ENCODE measurements at places on chromosomes 13 and 19.

DNA sequence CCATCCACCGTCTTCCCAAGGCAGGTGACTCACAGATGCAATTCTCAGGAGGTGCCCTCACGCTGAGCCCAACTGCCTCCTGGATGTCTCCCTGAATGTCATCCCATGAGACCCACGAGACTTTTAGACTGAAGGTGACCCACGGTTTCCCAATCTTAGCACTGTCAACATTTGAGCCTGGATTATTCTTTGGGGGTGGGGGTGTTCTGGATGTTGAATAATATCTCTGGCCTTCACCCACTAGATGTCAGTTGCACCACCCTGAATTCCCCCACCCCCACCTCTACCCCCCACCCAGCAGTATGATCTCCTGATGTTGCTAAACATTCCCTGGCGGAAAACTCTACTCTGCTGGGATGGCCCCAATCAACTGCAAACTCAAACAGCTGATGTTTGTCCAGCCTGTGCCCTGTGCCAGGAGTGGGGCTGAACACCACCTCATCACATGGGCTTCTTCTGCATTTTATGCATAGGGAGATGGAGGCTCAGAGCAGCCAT lies 2.2 kb upstream of the CYP4F22 start:
- no peak for DNase-seq

DNA sequence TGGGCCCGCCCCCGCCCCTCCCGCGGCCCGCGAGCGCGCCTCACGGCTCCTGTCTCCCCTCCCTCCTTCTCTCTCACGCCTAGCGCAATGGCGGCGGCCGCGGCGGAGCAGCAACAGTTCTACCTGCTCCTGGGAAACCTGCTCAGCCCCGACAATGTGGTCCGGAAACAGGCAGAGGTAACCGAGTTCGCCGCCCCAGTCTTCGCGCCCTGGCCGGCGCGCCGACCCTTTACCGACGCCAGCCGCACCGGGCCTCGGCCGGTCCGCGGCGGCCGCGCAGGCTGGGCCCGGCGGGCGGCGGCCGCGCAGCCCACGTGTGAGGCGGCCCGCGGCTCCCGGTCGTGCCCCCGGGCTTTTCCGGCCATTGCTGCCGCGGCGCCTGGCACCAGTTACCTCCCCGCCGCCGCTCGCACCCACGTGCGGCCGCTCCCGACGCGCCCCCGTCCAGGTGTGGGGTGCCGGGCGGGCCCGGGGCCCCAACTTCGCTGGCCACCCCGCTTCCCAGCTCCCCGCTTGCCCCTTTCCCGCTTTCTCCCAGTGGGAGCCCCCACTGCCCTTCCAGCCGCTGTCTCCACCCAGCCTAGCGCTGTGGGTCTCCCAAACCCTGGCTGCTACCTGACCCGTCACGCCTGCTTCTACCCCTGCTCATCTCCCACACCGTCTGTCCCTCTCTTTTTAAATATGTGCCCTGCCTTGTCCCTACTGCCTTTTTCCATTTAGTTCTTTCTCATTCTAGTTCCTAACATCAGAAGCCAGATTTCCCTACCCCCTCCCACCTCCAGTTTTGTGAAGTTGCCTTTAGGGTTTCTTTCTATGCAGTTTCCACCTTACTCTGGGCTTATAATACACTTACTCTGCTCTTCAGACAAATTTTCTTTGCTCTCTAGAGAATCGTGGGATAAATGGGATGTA lies 23.4 kb downstream of the IPO5 start:
- DNase-seq: peak; percentile 76

DNA sequence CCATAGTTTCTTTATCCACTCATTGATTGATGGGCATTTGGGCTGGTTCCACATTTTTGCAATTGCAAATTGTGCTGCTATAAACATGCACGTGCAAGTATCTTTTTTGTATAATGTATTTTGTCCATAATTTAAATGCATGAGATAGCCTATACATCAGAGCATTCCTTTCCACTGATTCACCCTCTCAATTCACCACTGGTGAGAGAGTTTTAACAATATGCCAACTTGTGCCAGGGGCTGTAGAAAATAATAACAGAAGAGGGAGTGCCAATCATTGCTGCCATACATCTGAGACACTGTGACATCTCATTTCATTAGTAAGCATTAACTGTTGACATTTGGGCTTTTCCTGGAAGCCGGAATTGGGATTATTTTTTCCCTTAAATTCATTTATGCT lies 125.1 kb downstream of the RAP2A start:
- DNase-seq: no peak

GRCh38 chr13:70324519-70324918 lies 216.3 kb upstream of the KLHL1 start:
- no peak for DNase-seq

- DNase-seq: no peak
Observed at GRCh38 chr13:109738298-109738746, 48.1 kb downstream of the IRS2 start.

DNA sequence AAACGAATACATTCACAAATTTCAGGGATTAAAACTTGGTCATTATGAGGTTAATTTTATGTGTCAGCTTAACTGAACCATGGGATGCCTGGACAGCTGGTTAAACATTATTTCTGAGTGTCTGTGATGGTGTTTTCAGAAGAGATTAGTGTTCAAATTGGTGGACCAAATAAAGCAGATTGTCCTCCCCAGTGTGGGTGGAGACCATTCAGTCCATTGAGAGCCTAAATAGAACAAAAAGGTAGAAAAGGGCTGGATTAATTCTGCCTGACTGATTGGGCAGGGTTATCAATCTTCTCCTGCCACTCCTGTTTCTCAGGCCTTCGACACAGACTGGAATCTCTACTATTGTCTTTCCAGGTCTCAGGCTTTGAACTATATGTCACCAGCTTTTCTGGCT lies 203.8 kb upstream of the SLITRK6 start:
- no peak for DNase-seq

- DNase-seq: no peak
Observed at GRCh38 chr19:40231544-40232424, 5.3 kb upstream of the CCNP start.

DNA sequence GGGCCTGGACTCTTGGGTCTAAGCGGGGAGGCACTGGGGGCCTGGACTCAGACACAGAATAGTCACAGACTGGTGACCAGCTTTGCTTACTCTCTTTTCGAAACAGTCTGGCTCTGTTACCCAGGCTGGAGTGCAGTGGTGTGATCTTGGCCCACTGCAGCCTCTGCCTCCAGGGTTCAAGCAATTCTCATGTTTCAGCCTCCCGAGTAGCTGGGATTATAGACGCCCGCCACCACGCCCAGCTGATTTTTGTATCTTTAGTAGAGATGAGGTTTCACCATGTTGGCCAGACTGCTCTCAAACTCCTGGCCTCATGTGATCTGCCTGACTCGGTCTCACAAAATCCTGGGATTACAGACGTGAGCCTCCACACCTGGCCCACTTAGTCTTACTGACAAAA lies 11.1 kb downstream of the MED25 start:
- DNase-seq: no peak

- no peak for DNase-seq
Observed at GRCh38 chr19:32372726-32373517, 27.5 kb downstream of the ZNF507 start.

DNA sequence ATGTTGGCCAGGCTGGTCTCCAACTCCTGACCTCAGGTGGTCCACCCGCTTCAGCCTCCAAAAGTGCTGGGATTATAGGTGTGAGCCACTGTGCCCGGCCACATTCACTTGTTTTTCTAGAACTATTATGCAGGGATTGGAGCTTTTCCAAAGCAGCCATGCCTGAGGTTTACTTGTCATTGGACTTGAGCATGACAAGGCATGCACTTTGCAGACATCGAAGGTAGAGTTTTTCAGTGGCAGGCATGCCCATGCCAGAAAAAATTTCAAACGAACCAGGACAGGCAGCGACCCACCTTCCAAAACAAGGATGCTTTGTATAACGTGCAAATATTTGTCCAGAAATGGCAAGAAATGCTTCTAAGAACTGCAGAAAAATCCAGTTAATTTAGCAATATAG lies 17.7 kb downstream of the PNMA8A start:
- no peak for DNase-seq

DNA sequence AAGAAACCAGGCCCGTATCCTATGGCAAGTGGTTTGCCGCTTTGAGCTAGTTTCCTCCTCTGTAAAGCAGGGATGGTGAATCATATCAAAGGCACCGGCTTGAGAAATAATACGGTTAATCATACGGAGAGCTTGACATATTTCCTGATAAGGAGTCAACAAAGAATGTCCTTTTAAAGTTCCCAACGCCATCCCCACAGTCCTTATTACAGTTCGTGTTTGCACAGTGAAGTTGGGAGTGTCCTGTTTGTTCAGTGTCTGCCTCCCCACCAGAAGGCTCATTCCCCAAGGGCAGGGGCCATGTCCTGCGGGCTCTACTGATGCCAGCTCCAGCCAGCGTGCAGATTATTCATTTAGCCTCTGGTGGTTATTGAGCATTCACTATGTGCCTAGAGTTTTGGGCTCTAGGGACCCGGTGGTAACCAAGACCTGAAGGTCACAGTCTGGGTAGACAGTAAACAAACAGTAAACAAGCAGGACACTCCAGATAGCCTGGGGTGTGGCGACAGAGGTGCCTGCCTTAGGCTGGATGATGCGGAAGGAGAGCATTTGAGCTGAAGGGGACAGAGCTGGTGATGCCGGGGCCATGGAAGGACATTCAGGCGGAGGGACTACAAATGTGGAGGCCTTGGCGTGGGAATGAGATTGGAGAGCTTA lies 6.3 kb downstream of the GRAMD1A start:
- peak; percentile 23 for DNase-seq

DNA sequence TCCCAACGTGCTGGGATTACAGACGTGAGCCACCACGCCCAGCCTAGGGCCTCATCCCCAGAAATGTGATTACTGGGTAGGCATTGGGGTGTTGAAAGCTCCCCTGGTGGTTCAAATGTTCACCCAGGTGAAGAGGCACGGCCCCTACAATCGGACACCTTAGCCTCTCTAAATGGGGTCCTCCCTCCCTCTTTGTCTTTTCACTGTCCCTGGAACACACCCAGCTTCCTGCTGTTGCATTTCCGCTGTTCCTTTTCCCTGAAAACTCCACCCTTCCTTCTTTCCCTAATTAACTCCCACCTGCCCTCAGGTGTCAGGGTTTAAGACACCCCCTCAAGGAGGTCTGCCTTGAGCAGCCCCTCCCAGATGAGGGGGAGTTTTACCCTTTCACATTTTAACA lies 3.6 kb upstream of the PRODH2 start:
- no peak for DNase-seq

DNA sequence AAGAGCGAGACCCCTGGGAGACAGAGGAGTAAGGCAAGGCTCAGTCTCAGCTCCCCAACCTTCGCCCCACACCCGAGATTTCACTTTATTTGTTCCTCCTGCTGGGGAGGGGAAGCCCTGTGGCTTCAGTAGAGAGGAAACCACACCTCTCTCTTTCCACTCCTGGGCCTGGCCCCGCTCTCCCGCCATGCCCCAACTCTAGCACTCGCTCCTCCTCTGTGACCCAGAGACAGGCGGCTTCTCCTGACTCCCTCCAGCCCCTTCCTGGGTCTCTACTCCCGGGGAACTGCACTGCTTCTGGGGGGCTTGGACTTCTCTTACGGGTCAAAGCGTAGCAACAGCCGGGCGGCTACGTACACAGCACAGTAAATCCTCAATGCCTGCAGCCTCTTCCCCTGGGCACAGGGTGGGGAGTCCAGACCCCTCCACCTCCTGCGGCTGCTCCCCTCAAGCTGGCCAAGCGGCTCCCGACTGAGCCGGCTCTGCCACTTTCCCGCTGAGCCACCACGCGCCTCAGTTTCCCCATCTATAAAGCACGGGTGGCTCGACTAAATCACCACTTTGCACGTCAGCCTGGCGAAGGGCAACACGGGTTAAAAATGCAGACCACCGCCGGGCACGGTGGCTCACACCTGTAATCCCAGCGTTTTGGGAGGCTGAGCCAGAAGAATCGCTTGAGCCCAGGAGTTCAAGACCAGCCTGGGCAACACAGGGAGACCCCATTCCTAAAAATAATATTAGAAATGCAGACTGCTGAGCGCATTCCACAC lies 1.4 kb downstream of the RNF126 start:
- DNase-seq: peak; percentile 68

GRCh38 chr19:17336872-17337674 lies at the start of gene GTPBP3:
Gene GTPBP3, plus strand, starts transcription at chr19:17337553. Its CDS starts 59 bp downstream, at chr19:17337612.
- peak; percentile 99 for DNase-seq

DNA sequence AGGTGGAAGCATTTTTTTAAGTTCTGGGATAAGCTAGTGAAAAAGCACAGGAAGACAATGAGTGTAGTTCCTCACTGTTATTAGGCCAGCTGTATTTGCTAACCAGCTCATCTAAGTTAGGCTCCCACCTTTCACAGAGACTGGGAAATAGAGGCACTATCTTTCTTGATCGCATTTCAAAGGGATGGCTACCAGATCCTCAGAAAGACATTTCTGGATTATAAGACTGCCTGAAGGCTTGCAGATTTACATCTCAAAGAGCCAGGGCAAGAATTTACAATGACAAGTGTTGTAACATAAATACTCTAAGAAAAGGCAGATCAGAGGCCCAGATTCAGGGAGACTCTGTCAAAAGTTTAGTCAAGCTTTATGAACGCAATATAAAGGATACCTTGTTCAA lies 1005.5 kb downstream of the PCDH9 start:
- DNase-seq: no peak

All from GM23248 (cell line).